HCT116 (cell line): ENCODE measurements at places on chromosomes 5 and 9. TPM values are rescaled to one million over a fixed set of nuclear protein-coding genes. Genes with fewer than 3 reads are reported as not detected.

ELOVL7 gene
- 20.0 TPM for total RNA-seq

SHOC1 gene
- total RNA-seq, result 1.1 TPM

FAM240B gene
- not detected for total RNA-seq

DNA sequence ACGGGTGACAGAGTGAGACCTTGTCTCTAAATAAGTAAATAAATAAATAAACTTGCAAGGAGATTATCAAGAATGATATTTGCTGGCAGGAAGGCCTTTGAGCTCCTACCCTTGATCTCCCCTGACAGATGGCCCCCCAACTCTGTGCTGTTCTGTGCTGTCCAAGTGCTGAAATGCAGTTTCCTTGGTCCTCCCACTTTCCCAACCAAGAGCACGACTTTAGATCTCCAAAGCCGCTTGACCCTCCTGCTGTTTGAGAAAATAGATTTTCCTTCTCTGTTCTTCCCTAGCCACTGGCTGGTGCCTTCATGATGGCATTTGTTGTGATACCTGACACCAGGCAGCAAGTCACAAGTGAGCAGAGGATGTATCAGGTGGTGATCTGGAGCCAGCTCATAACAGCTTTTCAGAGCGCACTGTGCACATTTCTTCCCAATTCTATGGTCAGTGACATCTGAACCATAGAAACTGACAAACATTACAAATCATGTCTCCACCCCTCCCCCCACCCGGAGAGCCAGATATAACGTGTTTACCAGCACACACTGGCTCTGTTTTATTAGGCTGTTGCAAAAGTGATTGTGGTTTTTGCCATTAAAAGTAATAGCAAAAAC, 80.0 kb upstream of the PUM3 start:
- DNase-seq, result no peak
- H3K27ac ChIP-seq, result no peak overlapping the region
- H3K4me3 ChIP-seq, result no peak overlapping the region
- peaks cover 54% of the 10 kb centered on the region for H3K27me3 ChIP-seq
- no peaks in the 10 kb centered on the region for H3K4me1 ChIP-seq

- H3K36me3 ChIP-seq, result no peaks in the 10 kb centered on the region
- no peak overlapping the region for H3K27ac ChIP-seq
- H3K27me3 ChIP-seq, result no peaks in the 10 kb centered on the region
- H3K4me1 ChIP-seq, result no peaks in the 10 kb centered on the region
- DNase-seq, result no peak
- no peak overlapping the region for H3K4me3 ChIP-seq
Observed at GRCh38 chr5:41968153-41968723, 43.2 kb downstream of the FBXO4 start.

- H3K36me3 ChIP-seq, result no peaks in the 10 kb centered on the region
- H3K27ac ChIP-seq, result no peak overlapping the region
- no peaks in the 10 kb centered on the region for H3K27me3 ChIP-seq
- no peak for DNase-seq
Observed at GRCh38 chr9:1049641-1050040, 516 bp upstream of the DMRT2 start.

GRCh38 chr5:111676466-111676865, 80.5 kb downstream of the NREP start:
- H3K4me1 ChIP-seq, result peaks cover 15% of the 10 kb centered on the region; the same call in 1 of the 2 replicates
- no peak overlapping the region for H3K27ac ChIP-seq
- H3K27me3 ChIP-seq, result no peaks in the 10 kb centered on the region
- no peak overlapping the region for H3K4me3 ChIP-seq

DNA sequence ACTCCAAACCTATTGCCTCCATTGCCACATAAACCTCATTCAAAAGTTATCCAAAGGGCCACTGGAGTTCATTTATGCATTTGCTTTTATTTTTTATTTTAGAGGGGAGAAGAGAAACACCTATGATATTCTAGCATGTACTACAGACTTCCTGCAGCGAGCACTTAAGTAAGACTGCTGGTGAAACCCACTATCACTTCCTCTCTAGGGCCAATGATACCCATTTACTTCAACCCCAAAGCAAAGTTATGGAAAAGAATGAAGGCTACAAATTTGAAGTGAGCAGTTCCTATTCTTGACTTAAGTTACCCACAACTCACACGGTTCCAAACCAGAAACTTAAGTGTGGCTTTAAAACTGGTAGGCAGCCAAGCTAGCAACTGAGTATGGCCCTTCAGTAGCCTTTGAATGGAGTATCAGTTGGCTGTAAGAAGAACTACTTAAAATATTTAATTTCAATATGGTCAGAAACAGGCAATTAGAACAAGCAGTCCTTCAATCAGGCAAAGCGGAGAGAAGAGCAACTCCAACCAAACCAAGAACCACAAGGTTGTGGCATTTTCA, 94.1 kb downstream of the GPR21 start:
- no peaks in the 10 kb centered on the region for H3K36me3 ChIP-seq
- DNase-seq, result no peak
- no peak overlapping the region for H3K27ac ChIP-seq
- H3K4me1 ChIP-seq, result no peaks in the 10 kb centered on the region
- H3K27me3 ChIP-seq, result no peaks in the 10 kb centered on the region
